Substantia nigra (tissue), 51 donors: ENCODE measurements at places on chromosomes 1 and 21.

DNA sequence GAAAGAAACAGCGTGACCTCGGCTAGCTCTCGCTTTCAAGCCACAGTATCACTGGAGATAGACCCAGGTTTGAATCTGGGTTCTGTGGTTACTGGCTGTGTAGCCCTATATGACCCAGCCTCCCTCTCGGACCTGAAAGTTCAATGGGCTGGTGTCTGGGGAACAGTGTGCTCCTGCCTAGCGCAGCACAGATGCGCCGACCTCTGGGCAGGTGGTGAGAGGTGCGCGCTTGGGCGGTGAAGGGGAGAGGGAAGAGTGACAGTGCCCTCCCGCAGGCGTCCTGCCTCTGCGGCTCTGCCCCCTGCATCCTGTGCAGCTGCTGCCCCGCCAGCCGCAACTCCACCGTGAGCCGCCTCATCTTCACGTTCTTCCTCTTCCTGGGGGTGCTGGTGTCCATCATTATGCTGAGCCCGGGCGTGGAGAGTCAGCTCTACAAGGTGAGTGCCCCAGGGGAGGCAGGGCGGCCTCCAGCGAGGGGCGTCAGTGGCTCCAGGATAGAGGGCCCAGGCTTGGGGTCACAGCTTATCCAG lies 10.5 kb downstream of the SERINC2 start:
- no peak for DNase-seq

- no peak for DNase-seq
Observed at GRCh38 chr21:36610935-36611334, 88.0 kb upstream of the SIM2 start.

GRCh38 chr1:19605967-19606366 lies 38.1 kb upstream of the NBL1 start:
- DNase-seq = no peak

DNA sequence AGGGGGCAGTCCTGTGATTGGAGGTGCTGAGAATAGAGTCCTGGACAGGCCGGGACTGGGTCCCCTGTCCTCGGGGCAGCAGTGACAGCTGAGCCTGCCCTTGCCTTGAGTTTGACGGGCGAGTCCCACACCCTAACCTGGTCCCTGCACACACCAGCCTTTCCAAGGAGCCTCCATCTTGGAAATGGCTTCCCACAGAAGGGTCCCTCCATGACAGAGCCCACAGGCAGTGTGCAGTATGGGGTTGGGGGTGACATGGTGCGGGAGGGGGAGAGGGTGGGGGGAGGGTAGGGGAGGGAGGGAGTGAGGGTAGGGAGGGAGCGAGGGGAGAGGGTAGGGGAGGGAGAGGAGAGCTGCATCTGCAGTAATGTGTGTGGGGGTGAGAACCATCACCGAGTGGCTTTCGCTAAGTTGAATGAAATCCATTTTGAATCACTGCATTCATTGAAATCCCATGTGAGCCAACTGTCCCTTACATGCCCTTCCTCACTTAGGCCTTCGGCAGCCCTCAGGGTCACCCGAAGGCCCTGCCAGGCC lies 10.1 kb upstream of the TMEM52 start:
- no peak for DNase-seq

GRCh38 chr1:223628233-223629125 lies 37.0 kb downstream of the CAPN8 start:
- peak; percentile 65 for DNase-seq

DNA sequence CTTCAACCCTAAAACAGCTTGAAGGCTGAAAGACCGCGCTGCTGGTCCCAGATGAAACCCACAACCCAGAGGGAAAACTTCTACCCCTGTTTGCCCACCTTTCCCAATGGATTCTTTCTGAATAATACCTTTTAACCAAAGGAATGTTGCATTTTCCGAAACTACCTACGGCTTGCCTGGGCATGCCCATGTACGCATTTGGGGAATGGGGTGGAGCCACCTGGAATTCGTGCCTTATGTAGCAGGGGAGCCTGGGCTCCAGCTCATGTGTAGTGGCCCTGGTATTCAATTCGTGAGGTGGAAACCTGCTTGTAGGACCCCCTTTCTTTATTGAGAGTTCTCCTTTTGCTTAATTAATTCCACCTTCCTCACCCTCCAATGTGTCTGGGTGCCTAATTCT lies 256.6 kb upstream of the RGS18 start:
- DNase-seq = no peak
